HS-5 (cell line): ENCODE measurements at places on chromosomes 3 and 15.

GRCh38 chr3:162760789-162761188 lies 1264.2 kb downstream of the OTOL1 start:
- no peak for DNase-seq

- DNase-seq, result no peak
Observed at GRCh38 chr3:181635141-181635540, 76.6 kb upstream of the SOX2 start.

DNA sequence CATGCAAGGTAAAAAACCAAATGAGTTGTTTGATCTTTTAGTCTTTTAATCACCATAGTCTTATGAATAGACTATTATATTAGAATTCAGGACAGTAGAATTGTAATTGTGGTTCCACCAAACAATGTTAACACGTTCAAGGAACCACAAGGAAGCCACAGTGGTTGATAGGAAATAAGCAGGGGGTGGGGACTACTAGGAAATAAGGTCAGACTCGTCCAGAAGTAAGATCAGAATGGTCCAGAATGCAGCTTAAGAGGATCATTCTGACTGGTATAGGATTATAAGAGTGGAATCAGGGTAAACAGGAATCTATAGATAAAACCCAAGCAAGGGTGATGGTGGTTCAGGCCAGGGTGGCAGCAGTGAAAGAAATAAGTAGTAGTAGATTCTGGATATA lies 7.5 kb downstream of the MYNN start:
- DNase-seq, result no peak

- no peak for DNase-seq
Observed at GRCh38 chr15:79721256-79721655, 175.6 kb downstream of the MTHFS start.
